ENCODE measurements at places on chromosomes 4 and X. TPM values are rescaled to one million over a fixed set of nuclear protein-coding genes. Genes with fewer than 3 reads are reported as not detected.

Gene STATH
- total RNA-seq, result not detected

Gene AFP
- 1.3 TPM for total RNA-seq

Gene NPY1R
- 0.22 TPM for total RNA-seq

DNA sequence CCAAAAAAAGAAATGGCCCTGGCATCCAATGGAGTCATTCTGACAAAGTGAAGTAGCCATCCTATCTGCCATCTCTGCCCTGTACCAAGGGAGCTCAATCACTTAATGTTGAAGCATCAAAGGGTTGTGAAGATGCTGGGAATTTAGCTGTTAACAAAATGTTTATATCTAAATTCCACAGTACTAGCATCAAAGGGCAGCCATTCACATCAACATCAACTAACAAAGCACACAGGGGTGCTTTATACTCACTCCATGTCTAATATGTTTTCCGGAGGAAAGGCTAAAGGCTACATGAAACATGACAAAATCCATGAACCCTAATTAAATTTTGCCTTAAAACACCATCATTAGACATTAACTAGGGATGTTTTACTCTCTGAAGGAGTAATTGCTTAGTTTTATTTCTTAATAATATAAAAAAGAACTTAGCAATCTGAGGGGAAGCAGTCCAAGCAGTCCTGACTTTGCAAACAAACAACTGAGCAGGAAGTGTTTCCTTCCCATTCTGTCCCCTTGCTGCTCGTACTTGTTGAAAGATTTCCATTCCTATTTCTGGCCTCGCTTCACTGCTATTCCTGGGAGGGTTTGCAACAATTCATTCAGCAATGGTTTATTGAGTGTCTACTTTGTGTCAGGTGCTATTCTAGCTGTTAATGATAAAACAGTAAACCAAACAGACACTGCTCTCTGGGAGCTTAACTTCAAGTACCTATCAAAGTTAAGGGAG lies 208.6 kb upstream of the SLC7A11 start:
- no peak for DNase-seq

- no peak for DNase-seq
These were observed 103.7 kb downstream of the SCD5 start for GRCh38 chr4:82694892-82695291.

Gene FHDC1
- 8.9 TPM for total RNA-seq

GRCh38 chr4:182235021-182235795 lies 8.0 kb upstream of the TENM3 start:
- no peak for DNase-seq

Gene TMEM271
- total RNA-seq, result not detected
